ENCODE measurements at places on chromosomes 13 and 19.
A peak's percentile ranks its signal among the peaks of the same experiment; 100 is the strongest.

- no peak for DNase-seq
These were observed 226.3 kb downstream of the TBC1D4 start for GRCh38 chr13:75255653-75256052.

GRCh38 chr13:43074824-43075510 lies 51.6 kb downstream of the DNAJC15 start:
- DNase-seq: no peak

DNA sequence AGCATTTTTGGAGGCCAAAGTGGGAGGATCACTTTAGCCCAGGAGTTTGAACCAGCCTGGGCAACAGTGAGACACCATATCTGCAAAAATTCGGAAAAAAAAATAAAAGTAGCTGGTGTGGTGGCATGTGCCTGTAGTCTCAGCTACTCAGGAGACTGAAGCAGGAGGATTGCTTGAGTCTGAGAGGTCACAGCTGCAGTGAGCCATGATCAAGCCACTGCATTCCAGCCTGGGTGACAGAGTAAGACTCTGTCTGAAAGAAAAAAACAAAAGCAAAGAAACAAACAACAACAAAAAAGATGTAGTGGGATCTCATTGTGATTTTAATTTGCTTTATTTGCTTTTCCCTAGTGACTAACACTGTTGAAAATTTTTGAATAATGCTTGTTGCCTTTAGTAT lies 394.7 kb upstream of the KLHL1 start:
- DNase-seq: no peak

GRCh38 chr19:15425321-15425950 lies 6.6 kb upstream of the AKAP8L start:
- no peak for DNase-seq

DNA sequence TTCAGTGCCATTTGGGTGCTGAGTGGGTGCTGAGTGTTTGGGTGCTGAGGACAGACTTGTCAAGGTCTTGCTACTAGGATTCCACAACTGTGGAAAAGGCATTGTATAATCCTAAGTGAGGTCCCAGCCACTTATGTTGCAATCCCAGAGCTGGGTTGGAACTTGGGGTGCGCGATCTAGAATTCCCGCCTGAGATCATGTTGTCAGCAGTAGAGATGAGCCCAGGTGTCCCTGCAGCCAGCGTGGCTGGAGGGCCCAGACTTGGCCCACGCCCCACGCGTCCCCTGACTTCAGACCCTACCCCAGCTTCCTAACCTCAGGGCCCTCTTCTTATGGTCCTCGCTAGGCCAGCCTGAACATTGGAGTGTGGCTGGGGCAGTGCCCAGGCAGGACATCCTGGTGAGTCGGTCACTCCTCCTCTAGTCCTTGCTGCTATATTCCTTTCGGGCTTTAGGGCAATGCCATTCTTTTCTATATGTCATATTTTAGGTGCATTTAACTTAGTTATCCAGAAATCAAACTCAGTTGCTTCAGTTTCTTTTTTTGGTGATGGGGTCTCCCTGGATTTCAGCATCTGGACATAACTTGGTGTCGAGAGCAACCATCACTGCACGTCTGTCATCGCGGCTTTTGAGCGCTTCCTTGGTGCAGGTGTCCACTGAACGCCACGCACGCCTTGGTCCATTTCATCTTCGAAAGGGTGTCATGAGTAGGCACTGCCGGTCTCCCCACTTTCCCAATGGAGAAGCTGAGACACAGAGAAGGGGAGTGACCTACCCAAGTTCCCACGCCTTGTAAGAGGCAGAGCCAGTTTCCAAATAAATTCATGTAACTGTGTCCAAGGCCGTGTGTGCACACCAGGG lies 46.4 kb upstream of the F7 start:
- no peak for DNase-seq

- no peak for DNase-seq
These were observed 14.3 kb downstream of the RASA3 start for GRCh38 chr13:114118086-114118485.

GRCh38 chr19:45146741-45147205 lies 14.0 kb downstream of the NKPD1 start:
- DNase-seq: no peak

DNA sequence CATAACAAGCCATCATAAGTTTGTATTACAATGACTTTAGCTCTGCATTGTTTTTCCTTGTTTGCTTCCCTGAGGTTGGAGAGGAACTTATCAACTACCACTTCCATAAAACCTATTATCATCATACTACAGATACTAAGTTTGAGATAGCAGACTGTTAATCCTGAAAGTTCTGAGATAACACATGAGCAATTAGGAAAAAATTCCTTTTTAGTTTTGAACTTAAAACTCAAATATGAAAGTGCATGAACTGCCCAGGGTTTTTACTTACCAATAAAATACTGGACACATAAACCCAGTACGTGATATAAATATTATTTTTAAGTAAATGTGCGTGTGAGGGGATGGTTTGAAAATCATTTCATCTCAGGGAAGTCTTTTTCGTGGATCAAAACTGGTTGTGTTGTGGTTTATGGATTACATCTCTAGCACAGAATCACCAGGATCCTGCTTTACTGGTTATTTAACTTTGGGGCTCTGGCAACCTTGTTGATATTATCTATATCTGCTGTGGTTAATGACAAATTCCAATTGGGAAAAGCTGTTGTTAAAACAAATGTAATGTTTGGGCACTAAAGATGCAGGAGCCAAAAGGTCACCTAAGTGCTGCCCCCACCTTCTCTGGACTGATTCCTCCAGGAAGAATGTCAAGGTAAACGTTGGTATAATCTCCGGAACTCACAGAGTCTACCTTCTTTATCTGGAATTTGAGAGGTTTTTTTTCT lies 12.4 kb downstream of the CDX2 start:
- no peak for DNase-seq

GRCh38 chr13:91346062-91346461 lies 1.4 kb upstream of the MIR17HG start:
- DNase-seq: no peak

DNA sequence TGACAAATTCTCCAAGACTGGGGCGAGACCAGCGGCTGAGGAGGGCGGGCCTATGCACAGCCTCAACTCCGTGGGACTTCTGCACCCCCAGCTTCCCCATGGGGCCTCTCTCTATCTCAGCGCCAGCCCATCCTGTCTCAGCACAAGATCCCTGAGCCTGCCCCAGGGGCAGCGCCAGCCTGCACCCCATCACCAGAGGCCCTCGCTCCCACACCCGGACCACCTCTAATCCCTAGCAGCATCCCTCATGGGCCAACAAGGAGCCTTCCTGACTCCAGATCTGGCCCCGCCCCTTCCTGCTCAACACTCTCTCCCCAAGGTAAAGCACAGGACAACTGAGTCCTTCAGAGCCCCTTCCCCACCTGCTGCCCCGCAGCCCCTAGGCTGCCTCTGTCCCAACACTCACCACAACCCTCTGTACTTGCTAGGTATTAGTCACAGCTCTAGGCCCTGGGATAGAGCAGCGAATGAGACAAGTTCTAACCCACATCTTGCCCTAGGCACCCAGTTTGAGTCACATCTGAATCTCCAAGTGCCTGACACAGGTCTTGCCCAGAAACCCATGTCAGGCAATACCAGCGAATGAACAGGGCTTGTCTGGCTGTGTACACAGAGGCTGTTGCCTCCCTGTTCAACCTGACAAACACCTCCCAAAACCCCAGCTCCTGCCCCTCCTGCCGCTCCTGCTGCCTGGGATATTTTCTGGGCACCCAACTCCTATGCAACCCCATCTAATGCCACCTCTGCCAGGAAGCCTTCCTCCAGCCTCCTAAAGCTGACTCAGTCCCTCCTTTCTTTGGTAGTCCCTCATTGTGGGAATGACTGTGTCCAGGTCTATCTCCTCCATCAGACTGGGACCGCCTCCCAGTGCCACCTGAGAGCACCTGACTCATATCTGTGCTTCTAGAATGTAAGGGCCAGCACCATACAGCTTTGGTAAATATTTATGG lies 18.6 kb downstream of the GRIK5 start:
- peak; percentile 99 for DNase-seq

DNA sequence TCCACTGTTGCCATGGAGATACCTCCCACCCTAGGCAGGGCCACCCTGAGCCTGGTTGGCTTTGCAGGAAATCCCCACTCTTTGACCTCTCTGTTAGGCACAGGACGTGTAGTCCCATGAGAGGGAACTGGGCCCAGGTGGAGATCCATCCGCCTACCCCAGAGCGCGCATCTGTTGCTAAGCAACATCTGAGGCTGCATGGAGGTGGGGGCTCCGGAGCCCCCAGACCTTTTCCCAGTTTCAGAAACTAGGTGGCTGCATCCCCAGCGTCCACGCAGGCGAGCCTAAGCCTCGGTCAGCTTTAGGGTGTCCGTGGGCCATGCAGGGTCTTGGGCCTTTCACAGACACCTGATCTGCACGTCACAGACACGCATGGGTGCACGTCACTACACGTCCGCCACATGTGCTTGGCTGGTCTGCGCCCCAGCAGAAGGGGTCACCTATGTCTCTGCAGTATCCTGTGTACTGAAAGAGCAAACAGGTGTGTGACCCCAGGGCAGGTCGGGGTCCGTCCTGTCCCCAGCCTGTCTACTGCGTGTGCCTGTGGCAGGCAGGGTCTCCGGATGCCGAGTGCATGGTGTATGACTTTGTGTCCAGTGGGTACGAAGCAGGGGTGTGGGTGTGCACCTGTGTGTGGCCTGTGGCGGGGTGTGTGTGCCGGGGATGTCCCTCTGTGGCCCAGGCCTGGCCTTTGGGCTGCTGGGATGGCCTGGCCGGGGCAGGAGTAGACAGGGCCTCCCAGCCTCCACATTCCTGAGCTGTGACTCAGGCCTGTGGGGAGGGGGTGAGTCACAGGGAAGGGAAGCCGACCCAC lies 4.1 kb upstream of the CIRBP start:
- DNase-seq: peak; percentile 84

DNA sequence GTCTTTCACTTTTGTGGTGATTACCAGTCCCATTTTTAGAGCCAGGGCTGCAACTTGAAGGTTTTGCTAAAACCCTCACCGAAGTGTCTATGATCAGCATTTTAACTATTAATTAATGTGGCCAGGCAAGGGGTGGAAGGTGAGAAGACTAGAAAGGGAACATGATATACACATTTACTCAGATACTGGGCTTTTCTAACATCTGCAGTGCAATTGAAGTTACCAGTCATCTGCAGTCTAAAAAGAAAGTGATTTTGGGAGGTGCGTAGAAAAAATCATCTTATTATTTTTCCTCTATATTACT lies 481 bp downstream of the ALOX5AP start:
- DNase-seq: no peak

GRCh38 chr19:2719920-2720776 lies 1.0 kb downstream of the DIRAS1 start:
- DNase-seq: no peak

DNA sequence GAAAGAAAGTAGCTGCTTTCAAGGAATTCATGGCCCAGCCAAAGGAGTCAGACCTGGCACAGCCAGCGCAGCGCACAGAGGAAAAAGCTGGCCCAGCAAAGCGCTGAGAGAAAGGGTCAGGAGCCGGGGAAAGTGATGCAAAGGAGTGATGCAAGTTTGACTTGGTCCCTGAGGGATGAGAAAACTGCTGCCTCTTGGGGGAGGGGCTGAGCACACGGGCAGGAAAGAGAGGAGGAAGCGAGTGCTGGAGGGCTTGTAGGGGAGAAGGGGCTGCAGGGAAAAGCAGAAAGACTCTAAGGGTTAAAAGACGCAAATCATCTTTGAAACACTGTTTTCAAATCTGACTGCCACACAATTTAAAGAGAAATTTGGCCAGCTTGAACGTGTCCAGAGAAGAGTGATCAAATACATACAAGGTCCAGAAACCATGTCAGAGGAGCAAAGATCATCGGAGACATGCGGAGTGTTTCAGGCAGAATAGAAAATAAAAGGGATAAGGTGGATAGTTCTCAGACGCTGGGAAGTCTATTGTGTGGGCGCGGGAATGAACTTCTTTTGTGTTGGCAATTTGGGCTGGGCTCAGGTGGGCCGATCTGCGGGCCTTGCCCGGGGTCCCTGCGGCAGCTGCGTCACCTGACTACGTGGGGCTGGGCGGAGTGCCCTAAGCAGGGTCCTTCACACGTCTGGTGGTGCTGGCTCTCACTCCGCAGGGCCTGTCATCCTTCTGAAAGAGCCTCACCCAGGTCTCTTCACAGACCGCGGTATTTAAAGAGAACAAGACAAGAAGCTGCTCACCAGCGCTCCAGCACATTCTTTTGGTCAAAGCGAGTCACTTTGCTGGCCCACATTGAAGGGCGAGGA lies 18.1 kb downstream of the N4BP2L1 start:
- no peak for DNase-seq

DNA sequence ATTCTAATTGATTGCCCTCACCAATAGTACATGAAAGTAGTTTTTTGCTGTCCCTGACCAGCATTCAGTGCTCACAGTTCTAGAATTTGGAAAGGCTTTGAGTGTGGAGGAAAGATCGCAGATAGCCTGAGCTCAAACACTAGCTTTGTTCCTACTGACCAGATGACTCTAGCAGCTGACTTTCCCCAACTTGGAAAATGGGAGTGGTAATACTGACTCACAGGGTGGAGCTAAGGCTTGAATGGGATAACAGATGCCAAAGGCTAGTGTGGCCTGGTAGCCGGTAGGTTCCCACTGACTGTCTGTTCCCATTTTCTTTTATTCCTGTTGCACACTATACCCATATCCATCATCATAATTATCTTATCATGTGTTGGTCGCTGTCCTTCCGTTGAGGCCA lies 3.7 kb downstream of the ZSCAN22 start:
- peak; percentile 83 for DNase-seq

- DNase-seq: peak; percentile 11
These were observed 66.8 kb upstream of the RFC3 start for GRCh38 chr13:33751151-33751550.

- no peak for DNase-seq
These were observed 11.8 kb downstream of the NLRP12 start for GRCh38 chr19:53812335-53812734.

DNA sequence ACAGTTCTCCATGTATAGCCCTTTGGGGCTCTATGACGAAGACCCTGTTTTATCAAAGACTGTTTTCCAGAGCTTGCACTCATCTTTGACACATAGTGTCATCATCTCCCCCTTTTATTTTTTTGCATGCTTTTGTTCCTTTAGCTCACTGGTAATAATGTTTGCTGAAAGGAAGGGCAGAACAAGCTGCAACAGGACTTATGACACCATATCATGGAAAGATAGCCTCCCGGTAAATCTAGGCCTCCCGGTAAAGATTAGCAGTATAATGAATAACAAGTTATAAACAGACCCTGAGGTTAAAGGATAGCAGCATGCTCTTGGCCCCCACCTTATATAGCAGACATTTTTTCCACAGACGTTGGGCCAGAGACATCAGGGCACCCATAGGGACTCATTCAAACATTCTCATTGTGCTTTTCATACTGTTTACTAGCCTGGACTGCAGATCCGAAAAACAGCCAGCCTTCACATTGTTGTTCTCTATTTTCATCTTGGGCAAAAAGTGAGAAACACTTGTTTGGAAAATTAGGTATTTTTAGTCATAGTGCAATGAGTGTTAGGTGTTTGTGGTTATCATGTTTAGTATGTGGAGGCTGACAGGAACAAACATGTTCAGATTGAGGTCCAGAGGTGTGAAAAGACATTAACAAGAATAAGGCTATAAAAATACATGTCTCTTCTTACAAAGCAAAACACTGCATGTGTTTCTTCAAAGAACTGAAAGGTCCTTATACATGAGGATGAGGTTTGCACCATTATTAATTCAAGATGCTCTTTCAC lies 136.9 kb upstream of the SPRY2 start:
- DNase-seq: peak; percentile 36

GRCh38 chr19:18349524-18350128 lies 9.2 kb downstream of the PGPEP1 start:
- peak; percentile 39 for DNase-seq

- DNase-seq: no peak
These were observed 14.7 kb upstream of the KCTD15 start for GRCh38 chr19:33781996-33782395.

- DNase-seq: no peak
These were observed 8.4 kb downstream of the SPRYD7 start for GRCh38 chr13:49927755-49928154.

GRCh38 chr19:6716610-6716970 lies 3.9 kb downstream of the C3 start:
- no peak for DNase-seq
